PC-9 (cell line): ENCODE measurements at places on chromosomes 4 and X.
A peak's percentile ranks its signal among the peaks of the same experiment; 100 is the strongest.

- DNase-seq = no peak
These were observed 63.2 kb upstream of the TNIP3 start for GRCh38 chr4:121227341-121227792.

- DNase-seq = no peak
These were observed 191.1 kb upstream of the FAT4 start for GRCh38 chr4:125123570-125124109.

DNA sequence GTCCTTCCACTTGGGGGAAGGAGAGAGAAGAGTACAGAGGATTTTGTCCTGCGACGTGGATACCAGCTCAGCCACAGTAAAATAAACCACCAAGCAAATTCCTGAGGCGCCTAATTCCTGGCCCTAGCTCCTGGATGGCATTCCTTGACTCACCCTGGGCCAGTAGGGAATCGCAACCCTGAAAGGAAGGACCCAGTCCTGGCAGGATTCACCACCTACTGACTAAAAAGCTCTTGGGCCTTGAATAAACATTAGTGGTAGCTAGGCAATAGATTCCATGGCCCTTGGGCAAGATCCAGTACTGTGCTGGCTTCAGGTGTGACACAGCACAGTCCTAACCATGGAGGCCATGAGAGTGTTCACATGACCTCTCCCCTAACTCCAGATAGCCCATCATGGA lies 45.6 kb downstream of the GABRA3 start:
- DNase-seq = no peak

DNA sequence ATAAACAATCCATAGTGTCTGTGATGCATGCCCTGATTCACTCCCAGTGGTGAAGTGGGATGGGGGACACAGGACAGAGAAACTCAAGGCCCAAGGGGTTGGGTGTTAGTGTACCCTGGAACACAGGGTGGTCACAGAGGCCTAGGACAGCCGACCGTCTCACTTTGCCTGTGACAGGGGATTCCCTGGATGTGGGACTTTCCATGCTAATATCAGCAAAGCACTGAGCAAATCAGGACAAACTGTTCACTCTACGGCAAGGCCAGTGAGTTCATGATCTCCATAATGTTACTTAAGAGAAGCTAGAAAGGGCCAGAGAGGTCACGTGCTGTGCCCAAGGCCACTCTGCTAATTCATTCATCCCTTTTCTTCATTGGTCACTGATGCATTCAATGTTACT lies 158.7 kb upstream of the RBPJ start:
- no peak for DNase-seq

DNA sequence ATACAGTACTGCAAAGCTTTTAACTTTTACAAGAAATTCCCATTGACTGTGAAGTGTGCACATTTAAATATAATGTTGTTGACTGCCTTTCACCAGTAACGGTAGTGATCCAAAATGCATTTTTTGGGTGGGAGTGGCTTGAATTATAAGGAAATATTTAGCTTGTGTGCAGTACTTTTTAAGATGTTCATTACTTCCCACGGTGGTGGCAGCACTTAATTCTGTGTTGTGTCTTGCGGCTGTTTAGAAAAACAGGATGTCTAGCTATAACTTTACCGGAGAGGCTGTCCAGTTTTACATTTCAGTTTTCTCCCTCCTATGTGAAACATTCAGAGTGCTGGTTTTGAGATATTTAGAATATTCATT lies 1.7 kb downstream of the TMEM131L start:
- no peak for DNase-seq

- DNase-seq = no peak
These were observed 102.6 kb upstream of the PDE5A start for GRCh38 chr4:119731146-119731742.

DNA sequence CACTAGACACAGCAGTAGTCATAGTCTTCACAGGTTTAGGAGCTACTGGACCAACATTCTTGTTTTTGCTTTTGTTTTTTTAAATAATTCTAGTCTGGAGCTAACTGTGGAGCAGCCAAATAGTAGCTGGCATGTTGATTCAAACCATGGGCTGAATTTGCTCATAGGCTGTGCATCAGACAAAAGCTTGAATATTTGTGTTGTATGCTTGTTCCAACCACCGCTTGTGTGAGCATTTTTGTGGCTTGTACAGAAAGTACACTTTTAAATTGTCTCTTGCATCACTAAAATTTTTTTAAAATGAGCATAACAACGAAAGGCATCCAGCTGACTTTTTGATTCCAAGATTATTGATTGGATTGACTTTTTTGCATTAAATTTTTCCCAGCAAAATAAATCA lies 39.6 kb downstream of the CCNI start:
- no peak for DNase-seq

GRCh38 chr4:138938366-138938690 lies 77.3 kb upstream of the NOCT start:
- DNase-seq = no peak

- DNase-seq = no peak
These were observed 595 bp upstream of the PYURF start for GRCh38 chr4:88524171-88524570.

DNA sequence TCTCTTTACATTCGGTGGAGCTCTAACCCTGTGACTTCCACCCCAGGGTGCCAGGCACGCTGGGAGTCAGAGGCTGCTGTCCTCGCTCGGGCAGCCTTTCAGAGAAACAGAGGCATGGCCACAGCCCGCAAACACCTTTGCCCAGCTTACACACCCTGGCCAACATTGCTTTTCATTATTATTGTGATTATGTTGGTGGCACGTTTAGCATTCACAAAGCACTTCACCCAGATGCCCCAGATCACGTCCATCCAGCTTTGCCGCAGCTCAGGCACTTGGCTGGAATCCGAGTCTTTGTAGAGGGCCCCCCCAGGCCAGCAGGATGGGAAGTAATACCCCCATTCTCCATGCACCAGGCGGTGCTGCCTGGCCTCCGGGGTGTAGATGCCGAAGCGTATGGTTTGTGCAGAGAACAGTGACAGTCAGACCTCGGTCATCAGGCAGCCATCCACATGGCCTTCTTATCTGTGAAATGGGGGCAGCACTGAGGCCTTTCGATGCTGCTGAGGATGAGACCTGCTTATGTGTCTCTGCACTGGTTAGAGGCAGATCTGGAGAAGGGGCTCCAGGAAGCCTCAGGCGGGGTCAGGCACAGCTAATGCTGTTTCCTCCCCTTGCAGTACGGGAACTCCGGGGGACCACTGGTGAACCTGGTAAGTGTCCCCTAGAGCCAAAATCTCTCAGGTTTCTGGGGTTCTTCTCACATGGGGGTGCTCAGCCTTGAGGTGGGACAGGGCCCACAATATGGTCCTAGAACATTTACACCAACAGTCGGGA lies 22.3 kb downstream of the HTRA3 start:
- no peak for DNase-seq

- DNase-seq = no peak
These were observed 31.8 kb upstream of the MAGEB2 start for GRCh38 chrX:30183554-30183953.

- no peak for DNase-seq
These were observed 30.8 kb downstream of the RTL5 start for GRCh38 chrX:72100824-72101351.

- no peak for DNase-seq
These were observed 184.7 kb upstream of the ETNPPL start for GRCh38 chr4:108947526-108947925.

DNA sequence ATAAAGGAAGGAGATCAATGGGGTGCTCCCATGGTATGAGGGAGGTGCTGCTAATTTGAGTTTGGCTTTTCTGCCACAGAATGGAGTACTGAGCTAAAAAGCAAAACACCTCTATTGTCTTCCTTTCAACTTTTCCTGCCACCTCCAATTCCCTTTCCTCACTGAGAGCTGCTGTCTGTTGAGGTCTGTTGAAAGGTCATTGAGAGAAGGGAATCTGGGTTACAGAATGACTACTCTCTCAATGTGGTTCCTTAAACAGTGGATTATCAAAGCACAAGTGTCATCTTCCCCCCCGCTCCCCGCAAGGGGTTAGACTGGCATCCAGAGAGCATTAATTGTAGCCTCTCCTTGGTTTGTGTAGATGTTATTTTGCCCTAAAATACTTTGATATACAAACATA lies 10.7 kb downstream of the USP9X start:
- DNase-seq = no peak

GRCh38 chr4:30281986-30282385 lies 438.2 kb upstream of the PCDH7 start:
- no peak for DNase-seq

- no peak for DNase-seq
These were observed 1.1 kb downstream of the ZFYVE28 start for GRCh38 chr4:2417226-2417764.

GRCh38 chr4:15148199-15148598 lies 145.9 kb downstream of the CPEB2 start:
- no peak for DNase-seq

DNA sequence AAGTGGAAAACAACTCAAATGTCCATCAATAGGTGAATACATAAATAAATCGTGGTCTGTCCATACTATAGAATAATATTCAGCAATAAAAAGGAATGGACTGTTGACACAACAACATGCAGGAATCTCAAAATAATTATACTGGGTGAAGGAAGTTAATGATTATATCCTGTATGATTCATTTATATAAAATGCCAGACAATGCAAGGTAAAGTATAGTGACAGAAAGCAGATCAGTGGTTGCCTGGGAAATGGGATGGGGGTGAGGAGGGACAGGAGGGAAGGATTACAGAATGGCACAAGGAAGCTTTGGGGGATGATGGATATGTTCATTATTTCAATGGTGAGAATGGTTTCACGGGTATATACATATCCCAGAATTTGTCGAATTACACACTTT lies 12.3 kb downstream of the PYURF start:
- no peak for DNase-seq

GRCh38 chr4:7379719-7380118 lies 55.0 kb downstream of the PSAPL1 start:
- no peak for DNase-seq

GRCh38 chr4:125323654-125324053 lies 8.9 kb downstream of the FAT4 start:
- peak; percentile 33 for DNase-seq

- DNase-seq = no peak
These were observed 49.8 kb downstream of the MANBA start for GRCh38 chr4:102710986-102711385.

GRCh38 chr4:183403486-183403885 lies 41.0 kb upstream of the CDKN2AIP start:
- no peak for DNase-seq

GRCh38 chr4:119189638-119190037 lies 22.9 kb upstream of the USP53 start:
- no peak for DNase-seq

- no peak for DNase-seq
These were observed 15.5 kb downstream of the CPE start for GRCh38 chr4:165394275-165394674.

- no peak for DNase-seq
These were observed 223.9 kb upstream of the VEGFC start for GRCh38 chr4:177016541-177017141.

DNA sequence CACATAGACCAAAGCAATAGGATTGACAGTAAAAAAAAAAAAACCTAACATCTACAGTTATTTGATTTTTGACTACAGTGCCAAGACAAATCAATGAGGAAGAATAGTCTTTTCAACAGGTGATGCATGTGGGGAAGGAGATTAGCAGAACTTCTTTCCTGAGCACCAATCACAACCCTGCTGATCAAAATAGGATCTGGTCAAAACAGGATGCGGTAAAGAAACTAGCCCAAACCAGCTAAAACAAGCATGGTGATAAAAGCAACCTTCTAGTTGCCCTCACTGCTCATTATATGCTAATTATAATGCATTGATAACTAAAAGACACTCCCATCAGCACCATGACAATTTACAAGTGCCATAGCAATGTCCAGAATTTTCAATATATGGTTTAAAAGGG lies 667.5 kb downstream of the GRXCR1 start:
- no peak for DNase-seq

DNA sequence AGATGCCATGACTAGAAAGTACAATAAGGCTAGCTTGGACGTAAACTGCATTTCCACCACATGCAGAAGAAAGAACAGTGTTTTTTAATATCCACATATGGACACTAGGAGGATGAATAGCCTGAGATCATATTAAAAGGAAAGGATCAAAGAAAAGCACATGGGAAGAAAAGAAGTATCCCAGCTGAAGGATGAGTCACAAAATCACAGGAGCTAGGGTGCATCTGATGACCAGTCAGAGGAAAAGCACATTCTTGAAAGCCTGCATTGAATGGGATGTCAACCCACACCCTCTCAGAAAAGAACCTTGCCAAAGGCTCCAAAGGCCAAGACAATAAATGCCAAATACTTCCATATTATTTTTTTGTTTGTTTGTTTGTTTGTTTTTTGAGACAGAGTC lies 56.8 kb upstream of the PRDX4 start:
- no peak for DNase-seq

DNA sequence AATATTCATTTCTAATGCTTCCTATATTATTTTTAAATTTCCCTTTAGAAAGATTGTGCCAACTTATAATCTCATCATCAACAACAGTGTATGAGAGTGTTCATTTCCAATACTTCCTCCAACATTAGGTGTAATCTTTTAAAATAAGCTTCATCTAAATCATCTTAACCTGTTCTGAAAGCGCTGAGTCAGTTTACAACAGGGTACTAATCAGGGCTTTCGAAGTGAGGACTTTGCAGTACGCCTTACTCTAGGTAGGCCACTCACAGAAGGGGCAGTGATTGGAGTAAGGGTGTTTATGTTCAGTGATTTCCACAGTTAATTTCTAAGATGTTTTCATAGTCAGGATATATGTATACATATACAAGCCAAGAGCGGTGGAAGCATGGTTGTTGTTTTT lies 87.9 kb downstream of the FRAS1 start:
- no peak for DNase-seq
